NCI-H510A treated with DMSO at 0.1 percent for 48 hours (cell line): ENCODE measurements at places on chromosomes 13 and 19.

DNA sequence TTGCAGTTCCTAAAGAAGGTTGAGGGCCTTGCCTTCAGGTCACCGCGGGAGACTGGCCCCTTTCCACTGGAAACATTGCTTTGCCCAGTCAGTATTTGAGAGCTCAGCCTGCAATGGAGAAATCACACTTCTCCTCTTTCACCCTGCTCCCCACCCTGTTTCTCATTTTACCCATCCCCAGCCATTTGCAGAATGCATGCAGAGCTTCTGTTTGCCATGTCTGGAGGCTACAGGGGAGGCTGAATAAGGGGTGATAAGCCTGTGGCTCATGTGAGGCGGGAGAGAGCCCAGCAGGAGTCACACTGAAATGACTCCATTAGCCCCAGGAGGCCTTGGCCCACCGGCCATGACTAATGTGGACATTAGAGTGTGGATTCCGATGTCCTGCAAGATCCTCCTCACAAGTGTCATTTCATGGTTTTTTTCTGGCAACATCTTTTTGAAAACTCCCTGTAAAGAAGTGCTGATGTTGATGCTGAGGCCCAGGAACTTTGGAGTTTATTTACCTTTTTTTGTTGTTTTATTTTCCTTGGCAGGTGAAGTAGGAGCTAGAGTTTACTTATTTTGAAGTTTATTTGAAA, 6.3 kb downstream of the SPINT2 start:
- DNase-seq = no peak

DNA sequence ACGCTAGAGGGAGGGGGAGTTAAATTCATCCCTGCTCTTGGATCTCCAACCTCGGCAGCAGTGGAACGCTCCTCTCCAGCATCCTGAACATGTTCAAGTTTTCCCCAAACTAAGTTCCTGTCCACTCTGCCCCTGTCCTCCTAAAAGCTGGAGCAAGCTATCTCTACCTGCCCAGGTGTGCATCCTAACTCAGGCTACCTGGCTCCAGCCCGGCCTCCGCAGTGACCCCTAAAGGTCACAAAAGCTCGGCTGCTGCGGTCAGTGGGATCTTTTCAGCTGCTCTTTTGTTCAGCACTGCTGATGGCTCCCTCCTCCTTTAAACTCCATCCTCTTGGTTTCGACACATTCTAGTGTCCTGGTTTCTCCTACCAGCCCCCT, 1.4 kb downstream of the DCUN1D2 start:
- no peak for DNase-seq

DNA sequence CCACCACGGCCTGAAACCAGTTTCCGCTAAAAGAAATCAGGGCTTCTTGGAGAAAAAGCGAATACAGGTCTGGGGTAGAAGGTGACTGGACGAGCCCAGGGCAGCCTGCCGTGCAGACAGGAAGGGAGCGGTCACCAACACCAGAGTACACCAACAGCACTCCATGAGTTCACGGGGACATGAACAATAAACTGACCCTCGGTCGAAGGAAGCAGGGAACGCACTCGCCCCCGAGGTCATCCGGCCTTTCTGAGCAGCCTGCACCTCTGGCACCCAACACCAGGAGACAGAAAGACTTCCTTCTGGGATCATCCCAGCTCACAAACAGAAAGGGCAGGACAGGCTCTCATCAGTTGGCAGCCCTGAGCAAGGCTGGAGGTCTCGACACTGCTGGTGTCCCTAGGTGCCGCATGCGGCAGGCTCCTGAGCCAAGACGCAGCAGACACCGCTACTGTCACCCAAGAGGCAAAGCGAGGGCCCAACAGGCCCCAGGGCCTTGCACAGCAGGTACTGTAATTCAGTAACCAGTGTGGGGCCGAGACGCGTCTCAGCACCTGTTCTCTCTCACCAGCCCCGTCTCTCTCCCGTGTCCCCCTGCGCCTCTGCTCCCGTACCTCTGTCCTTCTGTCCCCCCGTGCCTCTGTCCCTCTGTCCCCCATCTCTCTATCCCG, 18.0 kb downstream of the DCUN1D2 start:
- DNase-seq = no peak

DNA sequence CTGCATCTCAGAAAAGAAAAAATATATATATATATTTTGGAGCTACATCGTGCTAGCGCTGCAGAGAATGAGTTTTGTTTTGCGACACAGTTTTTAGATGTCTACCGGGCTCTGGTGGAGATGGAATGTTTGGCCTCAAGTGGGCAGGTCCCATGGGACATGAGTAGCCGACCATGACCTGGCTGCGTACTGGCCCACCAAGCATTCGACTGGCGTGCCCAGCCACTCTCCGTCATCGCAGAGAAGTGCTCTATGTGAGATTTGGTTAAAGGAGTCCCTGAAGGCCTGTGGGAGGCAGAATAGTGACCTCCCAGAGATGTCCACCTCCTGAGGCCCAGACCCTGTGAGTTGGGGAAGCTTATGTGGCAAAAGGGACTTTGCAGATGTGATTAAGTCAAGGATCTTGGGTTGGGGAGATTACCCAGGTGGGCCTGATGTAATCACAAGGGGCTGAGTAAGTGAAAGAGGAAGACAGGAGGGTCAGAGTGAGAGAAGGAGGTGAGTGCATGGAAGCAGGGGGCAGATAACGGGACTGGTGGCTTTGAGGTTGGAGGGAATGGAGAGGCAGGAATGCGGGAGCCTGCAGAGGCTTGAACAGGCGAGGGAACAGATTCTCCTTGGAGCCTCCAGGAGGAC, 821 bp upstream of the LILRB4 start:
- DNase-seq = no peak

DNA sequence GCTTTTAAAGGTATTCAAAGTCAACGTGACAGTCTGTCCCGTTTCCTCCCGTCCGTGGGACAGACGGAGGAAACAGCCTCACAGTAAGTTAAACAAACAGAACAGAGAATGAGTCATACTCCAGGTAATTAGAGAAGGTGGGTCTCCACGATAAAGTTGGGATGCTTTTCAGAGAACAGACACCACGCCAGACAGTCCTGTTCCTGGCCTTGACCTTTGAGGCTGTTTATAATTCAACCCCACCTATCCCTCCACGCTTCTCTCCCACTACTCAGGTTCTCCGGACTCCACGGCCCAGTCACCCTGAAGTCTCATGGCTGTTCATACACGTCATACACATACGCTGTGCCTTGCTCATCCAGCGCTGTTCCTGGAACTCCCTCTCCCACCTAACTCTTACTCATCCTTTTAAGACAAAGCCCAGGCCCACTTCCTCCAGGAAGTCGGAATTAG, 42.5 kb downstream of the ARHGEF18 start:
- DNase-seq = no peak
